ENCODE measurements at places on chromosomes 16 and 17.

DNA sequence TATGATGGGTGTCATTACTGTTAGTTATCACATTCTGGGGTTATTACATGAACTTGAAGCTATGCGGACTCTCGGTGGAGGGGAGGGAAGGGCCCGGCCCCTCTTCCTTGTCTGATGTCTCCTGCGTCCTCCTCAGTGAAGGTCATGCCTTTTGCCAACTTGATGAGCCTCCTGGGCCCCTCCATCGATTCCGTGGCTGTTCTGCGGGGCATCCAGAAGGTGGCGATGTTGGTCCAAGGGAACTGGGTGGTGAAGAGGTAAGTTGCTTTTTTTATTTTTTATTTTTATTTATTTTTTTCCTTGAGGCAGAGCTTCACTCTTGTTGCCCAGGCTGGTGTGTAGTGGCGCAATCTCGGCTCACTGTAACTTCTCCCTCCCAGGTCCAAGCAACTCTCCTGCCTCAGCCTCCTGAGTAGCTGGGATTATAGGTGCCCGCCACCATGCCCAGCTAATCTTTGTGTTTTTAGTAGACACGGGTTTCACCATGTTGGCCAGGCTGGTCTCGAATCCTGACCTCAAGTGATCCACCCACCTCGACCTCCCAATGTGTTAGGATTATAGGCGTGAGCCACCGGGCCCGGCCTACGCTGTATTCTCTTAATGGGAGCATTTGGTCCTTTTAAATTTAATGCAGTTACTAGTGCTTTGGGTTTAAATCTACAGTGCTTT lies 21.6 kb downstream of the POLR3E start:
- DNase-seq = peak; percentile 28

- no peak for DNase-seq
Measured at GRCh38 chr16:55557186-55557585, 9.3 kb upstream of the CAPNS2 start.

- peak; percentile 70 for DNase-seq
Measured at GRCh38 chr17:75270218-75270965, 639 bp downstream of the MIF4GD start.

DNA sequence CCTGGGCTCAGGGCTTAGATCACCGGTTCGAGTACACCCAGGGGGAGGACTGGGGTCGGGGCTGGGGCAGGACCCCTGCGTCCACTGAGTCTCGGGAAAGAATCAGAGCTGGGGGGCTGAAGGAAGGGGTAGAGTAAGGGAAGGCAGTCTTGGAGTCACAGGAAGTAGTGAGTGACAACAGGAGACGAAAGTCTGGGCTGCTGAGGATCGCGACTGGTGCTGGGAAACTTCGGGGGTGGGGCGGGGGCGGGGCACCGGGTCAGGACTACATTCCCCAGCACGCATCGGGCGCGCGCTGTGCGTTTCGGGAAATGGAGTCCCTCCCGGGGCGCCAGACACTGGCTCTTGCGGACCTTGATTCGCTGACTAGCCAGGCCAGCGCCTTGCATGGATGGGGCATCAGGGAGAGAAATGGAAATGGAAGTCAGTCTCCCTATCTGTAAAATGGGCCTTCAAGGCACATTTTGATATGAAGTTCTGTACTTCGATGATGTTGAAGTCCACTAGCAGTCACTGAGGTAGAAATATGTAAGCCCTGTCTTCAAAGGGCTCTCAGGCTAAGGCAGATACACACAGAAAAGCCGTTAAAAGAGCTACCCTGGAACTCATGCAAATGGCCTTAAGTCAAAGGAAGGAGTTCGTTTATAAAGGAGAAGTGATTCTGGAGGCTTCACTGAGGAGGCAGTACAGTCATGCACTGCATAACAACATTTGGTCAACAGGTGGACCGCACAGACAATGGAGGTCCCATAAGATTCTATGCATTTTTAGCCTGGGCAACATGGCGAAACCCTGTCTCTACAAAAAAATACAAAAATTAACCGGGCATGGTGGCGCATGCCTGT lies 697 bp downstream of the CTF1 start:
- peak; percentile 86 for DNase-seq

DNA sequence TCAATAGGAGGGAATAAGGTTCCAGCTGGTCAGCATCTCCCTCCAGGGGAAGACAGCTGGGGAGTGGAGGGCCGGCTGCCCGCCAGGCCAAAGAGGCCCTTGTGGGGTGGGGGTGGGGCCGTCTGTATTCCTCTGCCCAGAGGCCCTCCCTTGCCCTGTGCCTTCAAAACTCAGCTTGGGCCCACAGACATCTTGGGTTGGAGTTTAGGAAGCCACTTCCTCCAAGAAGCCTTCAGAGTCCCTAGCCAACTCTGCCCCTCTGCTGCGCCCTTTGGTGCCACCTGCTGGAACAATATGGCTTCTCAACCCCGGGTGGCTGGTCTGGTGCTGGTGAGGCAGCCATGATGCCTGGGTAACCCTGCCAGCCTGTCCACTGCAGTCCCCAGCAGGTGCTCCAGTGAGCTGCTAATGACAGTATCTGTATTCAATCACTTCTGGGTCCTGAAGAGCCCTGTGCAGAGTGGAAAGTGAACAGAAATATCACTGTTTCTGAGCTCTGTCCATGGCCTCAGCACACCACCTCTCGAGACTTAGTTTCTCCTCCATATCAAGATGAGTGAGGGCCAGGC lies 16.7 kb downstream of the HSD11B2 start:
- peak; percentile 55 for DNase-seq

DNA sequence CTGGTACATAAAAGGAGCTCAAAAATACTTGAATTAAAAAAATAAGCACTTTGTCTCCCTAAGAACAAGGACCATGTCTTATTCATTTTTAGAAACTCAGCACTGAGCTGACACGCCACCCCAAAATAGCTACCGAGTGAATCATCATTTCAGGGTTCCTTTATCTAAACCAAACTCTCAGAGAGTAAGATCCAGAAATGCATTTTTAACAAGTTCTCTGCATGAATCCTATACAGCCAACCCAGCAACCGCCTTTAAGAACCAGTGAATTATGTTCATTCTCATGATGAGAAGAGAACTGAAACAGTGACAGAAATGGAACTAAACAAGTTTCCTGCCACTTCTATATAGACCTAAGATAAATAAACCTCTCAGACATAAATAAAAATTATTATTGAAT lies 8.7 kb downstream of the C16orf87 start:
- peak; percentile 95 for DNase-seq

DNA sequence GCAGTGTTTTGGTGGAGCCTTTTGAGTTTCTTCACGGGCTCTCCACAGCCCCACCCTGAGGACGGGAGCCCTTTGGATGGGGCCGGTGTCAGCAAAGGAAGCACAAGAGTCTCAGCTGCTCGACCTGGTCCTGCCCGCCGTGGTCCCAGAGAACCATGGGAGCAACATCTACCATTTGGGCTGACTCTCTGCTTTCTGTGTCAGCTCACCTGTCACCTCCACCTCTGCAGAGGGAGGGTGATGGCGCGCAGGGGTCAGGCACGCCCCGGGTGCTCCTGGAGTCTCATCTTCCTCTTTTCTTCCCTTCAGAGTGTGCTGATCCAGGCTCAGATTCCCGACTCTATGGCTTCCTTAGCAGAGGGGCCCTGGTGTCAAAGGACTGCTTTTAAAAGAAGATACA lies 171.7 kb downstream of the LAT start:
- DNase-seq = no peak

- no peak for DNase-seq
Measured at GRCh38 chr17:79646721-79647455, 36.0 kb upstream of the RBFOX3 start.

- DNase-seq = peak; percentile 27
Measured at GRCh38 chr16:53159781-53160436, 105.1 kb downstream of the CHD9 start.

DNA sequence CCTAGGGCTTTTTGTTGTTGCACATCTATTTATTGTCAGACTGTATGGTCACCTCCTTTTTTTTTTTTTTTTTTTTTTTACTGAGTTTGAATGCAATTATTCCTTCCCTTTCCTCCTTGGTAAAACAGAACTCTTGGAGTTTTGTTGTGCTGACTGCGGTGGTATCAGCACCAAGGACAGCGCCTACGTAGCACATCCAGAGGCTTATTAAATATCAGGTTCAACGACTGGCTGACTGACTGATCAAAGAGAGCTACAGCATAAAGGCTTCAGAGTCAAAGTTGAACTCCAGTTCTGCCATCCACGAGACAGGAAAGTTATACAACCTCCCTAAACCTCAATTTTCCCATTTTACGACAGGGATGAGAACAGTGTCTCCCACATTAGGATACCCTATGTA lies 86.1 kb upstream of the RBFOX1 start:
- no peak for DNase-seq

GRCh38 chr17:48547808-48548522 lies 3.1 kb upstream of the HOXB2 start:
- DNase-seq = peak; percentile 76

DNA sequence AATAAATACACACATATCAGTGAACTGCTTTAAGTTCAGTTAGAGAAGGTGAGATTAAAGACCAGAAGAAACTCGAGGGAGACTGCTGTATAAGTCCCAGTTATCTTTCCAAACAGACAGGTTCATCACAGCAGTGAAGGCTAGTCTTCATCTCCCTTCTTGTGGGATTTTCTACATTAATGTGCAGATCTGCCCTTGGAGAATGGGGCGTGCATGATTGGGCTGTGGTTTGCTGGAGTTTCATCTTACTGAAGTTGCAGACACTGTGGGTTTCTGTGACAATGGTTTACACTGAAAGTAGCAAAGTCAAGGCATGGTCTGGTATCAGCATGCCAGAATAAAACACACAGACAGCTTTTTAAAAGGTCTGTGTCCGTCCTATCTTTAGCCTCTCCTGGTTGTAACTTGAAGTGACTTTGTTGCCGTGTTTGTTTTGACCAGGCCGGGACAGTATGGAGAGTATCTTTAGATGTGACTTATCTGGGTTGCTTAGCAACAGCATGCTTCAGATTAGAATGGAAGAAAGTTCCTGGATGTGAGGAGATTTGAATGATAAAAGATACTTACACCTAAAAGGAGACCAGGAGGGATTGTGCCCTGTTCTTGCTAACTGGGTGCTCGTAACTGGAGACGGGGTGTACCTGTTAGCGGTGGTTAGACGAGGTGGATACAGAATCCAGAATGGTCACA lies 16.1 kb downstream of the NAA60 start:
- no peak for DNase-seq

GRCh38 chr16:7017006-7017662 lies 315.5 kb upstream of the RBFOX1 start:
- no peak for DNase-seq

- no peak for DNase-seq
Measured at GRCh38 chr17:55040611-55041010, 72.0 kb downstream of the STXBP4 start.

- DNase-seq = peak; percentile 50
Measured at GRCh38 chr16:30063893-30064728, 1.4 kb upstream of the ALDOA start.

DNA sequence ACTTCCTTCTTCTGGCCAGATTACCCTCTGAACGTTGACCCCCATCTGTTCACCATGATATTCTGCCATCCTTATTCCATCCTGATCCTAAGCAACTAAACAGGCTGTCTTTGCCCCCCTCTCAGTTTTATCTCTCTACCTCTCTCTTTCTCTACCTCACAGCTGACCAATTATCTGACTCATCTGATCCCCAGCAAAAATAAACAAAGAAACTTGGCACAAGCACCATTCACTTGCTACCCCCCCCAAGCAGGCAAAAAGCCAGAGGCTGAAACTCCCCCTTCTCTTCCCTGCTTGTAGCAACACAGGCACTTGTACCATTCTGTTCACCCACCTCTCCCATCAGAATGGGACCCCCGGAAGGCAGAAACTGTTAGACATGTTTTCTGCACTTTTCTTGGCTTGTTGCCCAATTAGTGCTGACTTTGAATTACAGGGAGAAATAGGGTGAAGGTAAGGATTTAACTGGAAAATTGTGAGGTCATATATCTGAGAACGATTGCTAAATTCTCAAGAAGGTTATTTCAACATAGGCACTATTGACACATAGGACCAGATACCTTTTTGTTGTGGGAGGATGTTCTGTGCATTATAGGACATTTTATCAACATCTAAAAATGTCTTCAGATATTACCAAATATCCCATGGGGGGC lies 163.2 kb downstream of the TOX3 start:
- no peak for DNase-seq

DNA sequence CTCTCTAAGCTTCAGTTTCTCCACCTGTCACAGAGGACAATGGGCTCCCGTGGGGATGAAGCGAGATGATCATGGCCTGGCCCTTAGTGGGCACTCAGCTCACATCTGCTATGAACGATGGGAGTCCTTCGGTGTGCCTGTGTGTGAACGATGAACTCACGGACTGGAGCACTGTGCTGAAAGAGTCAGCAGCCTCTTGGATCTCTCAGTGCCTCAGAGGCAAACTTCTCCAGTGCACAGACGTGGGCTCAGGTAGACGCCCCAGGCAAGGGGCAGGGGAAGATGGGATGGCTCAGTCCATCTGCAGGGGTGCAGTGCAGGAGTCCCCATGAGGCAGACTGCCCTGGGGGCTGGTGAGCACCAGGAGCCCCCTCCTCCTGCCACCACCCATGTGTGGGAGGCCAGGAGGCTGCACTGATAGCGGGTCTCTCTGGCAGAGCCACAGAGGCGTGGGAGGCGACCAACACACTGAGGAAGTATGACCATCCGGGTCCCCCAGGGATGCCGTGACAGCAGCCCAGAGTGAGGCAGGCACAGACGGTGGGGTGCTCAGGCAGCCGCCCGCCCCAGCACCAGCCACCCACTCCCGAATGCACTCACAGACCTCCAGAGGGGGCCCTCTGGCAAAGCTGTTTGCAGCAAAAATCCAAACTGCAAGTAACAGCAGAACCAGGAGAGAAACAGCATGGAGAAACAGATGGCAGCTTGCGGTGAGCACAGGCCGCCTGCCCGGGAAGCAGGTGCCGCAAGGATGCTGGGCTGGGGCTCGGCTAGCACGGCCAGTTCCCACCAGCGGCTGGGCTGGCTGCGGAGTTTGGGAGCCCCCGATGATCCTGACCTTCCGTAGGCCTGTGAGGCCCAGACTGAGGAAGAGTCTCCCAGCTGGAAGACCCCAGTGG lies 82.7 kb downstream of the RPH3AL start:
- no peak for DNase-seq

- DNase-seq = no peak
Measured at GRCh38 chr17:27496437-27496943, 40.2 kb downstream of the KSR1 start.

GRCh38 chr17:20086416-20087076 lies 77.4 kb downstream of the SPECC1 start:
- DNase-seq = no peak

- no peak for DNase-seq
Measured at GRCh38 chr16:73753931-73754330, 542.7 kb upstream of the PSMD7 start.

DNA sequence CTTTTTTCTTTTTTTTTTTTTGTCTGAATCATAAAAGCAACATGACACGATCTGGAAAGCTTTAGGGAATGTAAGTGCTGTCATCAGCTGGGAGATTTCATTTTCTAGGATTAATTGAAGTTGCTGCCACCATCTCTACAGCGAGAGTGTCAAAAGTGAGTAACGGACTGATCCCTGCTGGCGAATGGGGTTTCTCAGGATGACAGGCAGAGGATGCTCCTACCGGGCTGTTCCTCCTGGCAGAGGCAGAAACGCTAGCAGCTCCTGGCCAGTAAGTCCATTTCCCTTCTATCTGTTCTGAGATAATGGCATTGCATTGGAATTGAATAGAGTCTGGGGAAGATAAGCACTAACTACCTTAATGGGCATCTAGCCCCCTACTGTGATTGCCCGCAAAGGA lies 80.5 kb upstream of the KIFC3 start:
- DNase-seq = peak; percentile 13

GRCh38 chr16:50185005-50185505 lies 31.9 kb downstream of the TENT4B start:
- DNase-seq = peak; percentile 59

GRCh38 chr17:41551365-41551764 lies 20.5 kb downstream of the KRT9 start:
- DNase-seq = no peak

- DNase-seq = peak; percentile 65
Measured at GRCh38 chr16:66588981-66589713, 9.9 kb downstream of the CMTM2 start.

Data from HCEC 1CT (cell line).